ENCODE measurements at places on chromosomes 1 and 21.

DNA sequence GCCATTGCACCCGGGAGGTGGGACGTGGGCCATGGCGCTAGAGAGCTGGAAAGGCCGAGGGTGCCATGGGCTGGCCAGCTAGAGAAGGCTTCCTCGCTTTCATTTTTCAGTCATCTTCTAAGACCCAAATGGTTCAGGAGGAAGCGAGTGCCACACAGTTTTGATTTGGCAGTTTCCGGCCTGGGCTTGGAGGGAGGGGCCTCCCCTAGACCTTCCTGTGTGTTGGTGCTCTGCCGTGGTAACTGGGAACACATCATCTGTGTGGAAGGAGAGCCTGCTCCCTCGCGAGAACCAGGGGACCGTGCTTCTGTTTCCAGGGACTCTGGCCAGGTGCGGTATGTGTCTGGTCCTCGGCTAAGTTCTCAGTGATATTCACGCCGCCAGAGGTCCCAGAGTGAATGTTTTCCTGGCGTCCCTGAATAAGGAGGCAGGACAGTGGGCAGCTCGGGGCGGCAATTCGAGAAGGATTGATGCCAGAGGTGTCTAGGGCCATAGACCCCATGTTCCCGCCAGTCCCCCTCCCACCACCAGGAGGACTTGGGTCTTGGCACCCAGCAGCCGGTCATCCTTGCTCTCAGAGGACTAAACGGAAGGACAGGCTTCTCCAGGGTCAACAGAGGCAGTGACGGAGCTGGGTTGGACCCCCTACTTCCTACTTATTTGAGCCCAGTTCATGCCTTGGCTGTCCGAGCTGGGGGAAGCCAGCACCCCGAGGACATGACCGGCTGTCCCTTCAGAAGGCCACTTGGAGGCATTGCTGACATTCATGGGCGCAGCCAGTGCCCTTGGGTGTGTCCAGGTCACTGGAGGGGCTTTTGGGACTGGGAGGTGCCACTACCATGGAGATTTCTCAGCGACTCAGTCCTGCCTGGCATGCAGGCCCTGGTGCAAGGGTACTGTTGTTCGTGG is 2.7 kb upstream of the NPHP4 start:
- no peak for DNase-seq

DNA sequence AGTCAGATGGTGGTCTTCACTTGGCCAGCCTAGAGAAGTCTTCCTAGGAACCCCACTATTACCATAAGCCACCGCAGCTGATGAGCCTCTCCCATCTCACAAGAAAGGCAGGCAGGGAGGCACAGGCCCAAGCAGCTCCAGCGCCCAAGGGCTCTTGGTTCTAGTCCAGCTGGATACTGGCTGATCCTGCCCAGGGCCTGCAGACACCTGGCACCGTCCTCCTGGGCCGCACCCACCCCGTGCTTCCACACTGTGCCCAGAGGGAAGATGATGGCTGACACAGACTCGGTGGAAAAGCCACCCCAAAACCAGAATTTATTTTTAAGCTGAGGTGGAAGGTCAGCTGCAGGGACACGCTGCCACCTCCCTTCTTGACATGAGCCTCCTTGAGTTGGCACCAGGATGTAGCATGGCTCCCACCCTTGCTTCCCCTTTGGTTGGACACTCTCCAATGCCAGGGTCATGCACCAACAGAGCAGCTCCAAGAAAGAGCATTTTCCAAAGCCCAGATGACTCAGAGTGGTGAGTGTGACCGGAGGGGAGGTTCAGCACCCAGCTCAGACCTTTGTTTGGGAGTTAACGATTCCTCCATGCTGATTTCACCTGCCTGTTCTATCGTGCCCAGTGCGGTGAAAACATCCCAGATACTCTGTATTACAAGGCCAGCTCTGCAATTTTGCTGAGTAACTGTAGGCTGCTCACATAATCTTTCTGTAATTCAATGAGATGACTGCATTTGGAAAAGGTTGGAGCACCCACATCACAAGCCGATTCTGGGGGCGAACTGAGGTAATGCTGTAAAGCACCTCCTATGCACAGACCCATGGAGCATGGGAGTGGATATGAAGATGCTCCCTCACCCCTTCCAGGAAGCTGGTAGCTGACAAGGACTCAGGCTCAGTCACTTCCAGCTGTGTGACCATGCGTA is 63.1 kb upstream of the SLC2A1 start:
- DNase-seq, result no peak

GRCh38 chr1:175814885-175815284 is 71.5 kb upstream of the TNR start:
- DNase-seq, result no peak

GRCh38 chr1:10953505-10954193 is 58.8 kb upstream of the TARDBP start:
- no peak for DNase-seq

DNA sequence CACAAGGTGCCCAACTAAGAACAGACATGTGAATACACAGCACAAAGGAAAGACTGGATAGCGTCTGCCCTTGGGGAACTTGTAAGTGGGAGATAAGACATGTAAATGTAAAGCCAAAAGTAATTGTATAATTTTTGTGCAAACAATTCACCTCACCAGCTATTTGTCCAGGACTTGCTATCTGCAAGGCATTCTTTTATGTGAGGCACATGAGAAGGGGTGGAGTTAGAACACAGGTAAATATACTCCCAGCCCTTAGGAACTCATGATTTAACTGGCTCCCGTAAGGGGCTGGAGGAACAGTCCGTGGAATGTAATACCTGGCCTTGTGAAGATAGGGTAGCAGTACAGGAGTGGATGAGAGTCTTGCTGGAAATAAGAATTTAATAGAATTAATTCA is 61.3 kb downstream of the CDK18 start:
- no peak for DNase-seq

DNA sequence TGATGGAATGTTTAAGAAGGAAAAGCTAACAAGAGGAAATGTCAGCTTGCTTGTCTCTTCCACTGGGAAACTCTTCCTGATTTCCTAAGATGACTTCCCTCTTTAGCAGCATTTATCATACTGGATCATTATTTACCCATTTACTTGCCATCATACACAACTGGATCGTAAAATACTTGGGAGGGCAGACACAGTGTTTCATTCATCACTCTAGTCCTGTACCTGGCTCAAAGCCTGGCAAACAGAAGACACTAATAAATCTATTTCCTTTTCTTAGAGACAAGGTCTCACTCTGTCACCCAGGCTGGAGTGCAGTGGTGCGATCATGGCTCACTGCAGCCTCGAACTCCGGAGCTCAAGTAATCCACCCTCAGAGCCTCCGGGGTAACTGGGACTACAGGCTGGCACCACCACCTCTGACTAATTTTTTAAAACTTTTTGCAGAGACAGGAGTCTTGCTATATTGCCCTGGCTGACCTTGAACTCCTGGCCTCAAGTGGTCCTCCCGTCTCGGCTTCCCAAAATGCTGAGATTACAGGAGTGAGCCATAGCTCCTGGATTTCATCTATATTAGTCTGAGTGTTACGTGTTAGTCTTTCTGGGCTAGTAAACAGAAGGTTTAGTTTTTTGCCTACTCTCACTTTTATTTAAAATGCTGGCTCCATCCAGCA is 574.6 kb downstream of the SMYD3 start:
- no peak for DNase-seq

GRCh38 chr21:19935467-19935866 is 1062.7 kb upstream of the NCAM2 start:
- no peak for DNase-seq

DNA sequence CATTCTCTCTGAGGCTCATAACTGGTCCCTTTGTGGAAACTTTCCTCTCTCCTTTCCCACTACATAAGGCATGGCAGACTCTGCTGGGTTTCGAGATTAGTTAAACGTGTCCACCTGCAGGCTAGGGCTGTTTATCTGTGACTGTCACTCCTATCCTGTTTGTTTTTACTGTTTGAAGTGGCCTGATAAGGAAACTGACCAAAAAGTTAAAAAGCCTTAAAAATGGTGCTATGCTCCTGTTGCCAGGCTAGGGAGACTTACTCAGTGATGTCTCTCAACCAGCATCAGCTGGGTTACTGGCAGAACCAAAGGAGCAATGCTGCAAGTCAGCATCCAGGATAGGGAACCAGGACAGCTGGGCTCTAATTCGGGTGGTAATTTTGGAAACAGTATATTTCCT is 3.9 kb downstream of the PIGV start:
- DNase-seq, result no peak

GRCh38 chr1:77605246-77606026 is 77.0 kb downstream of the ZZZ3 start:
- DNase-seq, result peak; percentile 6

- no peak for DNase-seq
Observed at GRCh38 chr1:97017895-97018294, 296.3 kb downstream of the PTBP2 start.

DNA sequence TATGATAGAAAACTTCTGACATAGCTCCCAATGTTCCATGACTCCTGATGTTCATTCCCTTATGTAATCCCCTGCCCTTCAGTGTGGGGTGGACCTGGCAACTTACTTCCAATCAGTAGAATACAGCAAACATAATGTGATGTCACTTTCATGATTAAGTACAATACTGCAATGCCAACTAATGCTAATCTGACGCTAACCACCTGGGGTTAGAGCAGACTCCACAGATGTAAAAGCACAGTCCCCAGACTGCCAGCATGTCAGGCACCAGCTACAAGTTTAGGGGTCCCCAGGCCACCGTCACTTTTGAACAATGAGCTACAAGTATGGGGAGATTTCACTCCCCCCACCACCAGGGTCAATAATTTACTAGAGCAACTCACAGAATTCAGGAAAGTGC is 32.3 kb upstream of the FBXO28 start:
- DNase-seq, result no peak

DNA sequence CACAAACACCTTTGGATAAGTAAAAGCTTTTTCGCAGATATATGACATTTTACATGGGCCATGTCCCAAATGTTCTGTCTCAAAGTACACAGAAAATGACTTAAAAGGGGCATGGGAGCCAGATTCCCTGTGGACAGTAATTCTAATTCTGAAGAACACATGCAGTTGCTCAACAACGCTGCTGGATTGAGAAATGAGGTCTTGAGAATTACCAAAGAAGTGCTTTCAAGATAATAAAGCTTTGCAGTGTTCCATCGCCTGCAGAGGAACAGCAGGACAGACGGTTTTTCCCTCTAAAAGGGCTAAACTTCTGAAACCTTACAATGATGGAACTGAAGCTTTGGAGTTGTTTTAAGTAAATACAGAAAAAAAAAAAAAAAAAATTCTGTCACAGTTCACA is 55.3 kb upstream of the HSPA13 start:
- DNase-seq, result no peak

- DNase-seq, result no peak
Observed at GRCh38 chr21:42731264-42732032, 78.0 kb downstream of the PDE9A start.

- DNase-seq, result no peak
Observed at GRCh38 chr1:201112173-201112731, at the start of gene CACNA1S. TSS of gene CACNA1S (minus strand) at chr1:201112426. CDS start at chr1:201112339, 87 bp downstream.

- no peak for DNase-seq
Observed at GRCh38 chr1:93352376-93352775, 6.7 kb downstream of the DR1 start.

DNA sequence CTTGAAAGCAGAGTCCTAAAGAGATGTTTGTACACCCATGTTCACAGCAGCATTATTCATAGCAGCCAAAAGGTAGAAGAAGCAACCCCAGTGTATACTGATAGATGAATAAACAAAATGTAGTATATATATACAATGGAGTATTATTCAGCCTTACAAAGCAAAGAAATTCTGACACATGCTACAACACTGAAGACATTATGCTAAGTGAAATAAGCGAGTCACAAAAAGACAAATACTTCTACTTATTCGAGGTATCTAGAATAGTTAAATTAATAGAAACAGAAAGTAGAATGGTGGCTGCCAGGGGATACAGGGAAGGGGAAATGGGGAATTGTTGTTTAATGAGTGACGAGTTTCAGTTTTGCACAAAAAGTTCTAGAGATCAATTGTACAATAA is 23.5 kb downstream of the COP1 start:
- no peak for DNase-seq

- no peak for DNase-seq
Observed at GRCh38 chr1:4702932-4703331, 48.5 kb downstream of the AJAP1 start.

GRCh38 chr1:93661829-93662474 is 19.7 kb downstream of the BCAR3 start:
- DNase-seq, result no peak

DNA sequence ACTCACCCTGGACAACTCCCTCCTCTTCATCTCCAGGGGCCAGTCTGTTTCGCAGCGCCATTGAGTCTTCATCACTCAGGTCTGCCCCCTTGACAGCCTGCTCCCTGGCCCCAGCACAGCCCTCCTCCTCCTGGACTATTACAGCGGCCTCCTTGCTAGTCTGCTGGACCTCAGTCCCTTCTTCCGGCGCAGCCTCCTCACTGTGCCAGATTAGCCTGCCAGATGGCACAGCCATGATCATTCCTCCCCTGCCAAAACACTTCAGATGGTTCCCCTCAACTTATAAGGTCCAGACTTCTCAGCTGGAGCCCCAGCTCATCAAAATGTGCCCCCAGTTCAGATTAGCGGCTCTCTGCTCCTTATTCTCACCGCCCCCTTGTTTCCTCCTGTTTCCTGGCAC is 7.0 kb upstream of the CELSR2 start:
- no peak for DNase-seq

- DNase-seq, result no peak
Observed at GRCh38 chr1:73040811-73041210, 758.5 kb upstream of the NEGR1 start.

GRCh38 chr1:222995236-222995580 is 147.8 kb downstream of the TLR5 start:
- no peak for DNase-seq

DNA sequence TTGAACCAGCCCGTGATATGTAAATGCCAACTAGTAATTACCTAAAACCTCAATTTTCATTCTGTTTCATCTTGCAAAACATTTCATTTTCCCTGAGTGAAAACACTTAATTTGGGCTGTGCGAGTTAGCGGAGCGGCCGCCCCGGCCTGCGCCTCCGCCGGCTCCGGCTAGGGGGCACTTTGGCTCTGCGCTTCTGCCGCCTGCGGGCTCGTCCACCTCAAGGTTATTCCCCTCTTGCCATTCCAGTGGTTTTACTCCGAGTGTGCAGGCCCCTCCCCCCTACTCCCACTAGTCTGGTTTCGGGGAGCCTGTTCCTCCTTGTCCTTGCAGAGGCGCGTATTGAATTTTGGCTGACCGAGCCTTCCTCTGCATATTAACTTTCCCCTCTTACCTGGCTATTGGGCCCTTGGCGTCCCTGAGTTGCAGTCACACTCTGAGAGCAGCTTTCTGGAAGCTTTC is 55.6 kb downstream of the PEX14 start:
- peak; percentile 47 for DNase-seq
